ENCODE measurements at places on chromosomes 7 and 10.

DNA sequence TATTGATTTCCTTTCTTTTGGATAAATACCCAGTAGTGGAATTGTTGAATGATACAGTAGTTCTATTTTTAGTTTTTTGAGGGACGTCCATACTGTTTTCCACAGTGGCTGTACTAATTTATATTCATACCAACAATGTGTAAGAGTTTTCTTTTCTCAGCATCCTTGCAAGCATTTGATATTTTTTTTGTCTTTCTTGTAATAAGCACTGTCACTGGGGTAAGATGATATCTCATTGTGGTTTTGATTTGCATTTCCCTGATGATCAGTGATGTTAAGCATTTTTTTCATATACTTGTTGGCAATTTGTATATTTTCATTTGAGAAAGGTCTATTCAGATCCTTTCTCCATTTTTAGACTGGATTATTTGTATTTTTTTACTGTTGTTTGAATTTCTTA lies 308.7 kb downstream of the PTEN start:
- no peak for DNase-seq

GRCh38 chr10:92627845-92628480 lies 35.0 kb downstream of the KIF11 start:
- no peak for DNase-seq

DNA sequence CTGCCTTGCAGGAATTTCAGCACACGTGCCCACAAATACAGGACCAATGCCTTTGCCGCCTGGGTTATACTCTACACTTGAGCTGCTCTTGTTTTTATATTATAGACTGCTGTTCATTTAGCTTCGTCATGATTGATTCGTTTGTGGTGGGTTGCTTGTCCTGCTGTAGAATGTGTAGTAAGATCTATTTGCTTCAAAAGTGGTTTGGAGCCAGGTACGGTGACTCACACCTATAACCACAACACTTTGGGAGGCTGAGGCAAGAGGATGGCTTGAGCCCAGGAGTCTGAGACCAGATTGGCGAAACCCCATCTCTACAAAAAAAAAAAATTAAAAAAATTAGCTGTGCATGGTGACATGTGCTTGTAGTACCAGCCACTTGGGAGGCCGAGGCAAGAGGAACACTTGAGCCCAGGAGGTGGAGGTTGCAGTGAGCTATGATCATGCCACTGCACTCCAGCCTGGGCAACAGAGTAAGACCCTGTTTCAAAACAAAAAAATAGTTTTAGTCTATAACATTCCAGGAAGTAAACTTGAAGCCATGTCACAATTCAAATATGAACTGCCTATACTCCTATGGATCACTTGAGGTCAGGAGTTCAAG lies 9.0 kb upstream of the RHBDD2 start:
- DNase-seq = no peak

- no peak for DNase-seq
These were observed 799.9 kb downstream of the TNS3 start for GRCh38 chr7:46781901-46782439.

DNA sequence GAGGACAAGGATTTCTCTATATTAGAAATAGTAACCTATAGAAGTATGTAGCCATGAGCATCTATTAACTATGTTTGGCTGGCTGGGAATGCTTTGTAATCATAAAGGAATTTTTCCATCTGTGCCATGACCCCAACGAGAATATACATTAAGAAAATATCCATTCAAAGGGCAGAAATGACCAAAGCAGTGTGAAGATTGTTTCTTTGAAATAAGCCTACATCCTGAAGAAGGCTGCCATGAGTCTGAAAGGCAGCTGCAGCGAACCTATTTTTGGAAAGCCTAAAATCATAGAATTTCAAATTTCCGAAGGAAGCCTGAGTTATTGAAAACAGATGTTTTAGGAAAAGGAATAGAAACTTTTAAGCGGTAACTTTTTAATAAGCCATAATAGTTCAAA lies 244.2 kb upstream of the FOXK1 start:
- no peak for DNase-seq

DNA sequence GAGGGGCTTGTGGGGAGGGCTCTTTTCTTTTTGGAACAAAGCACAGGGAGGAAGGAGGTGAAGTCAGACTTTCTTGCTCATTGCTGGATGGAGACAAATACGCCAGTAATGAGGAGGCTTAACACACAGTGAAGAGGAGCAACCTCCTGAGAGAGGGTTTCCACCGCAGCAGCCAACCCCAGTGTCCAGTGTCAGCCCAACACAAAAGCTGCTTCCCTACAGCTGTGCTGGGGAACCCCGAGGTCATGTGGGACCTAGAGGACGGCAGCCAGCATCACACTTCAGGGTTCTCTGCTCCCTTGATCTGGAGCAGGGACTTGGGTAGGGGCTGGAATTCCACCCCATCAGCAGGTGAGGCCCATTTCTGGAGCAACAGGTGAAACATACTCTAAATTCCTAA lies 7.7 kb downstream of the BLNK start:
- DNase-seq = no peak

GRCh38 chr10:120593693-120594092 lies 136.7 kb downstream of the PLPP4 start:
- DNase-seq = no peak

DNA sequence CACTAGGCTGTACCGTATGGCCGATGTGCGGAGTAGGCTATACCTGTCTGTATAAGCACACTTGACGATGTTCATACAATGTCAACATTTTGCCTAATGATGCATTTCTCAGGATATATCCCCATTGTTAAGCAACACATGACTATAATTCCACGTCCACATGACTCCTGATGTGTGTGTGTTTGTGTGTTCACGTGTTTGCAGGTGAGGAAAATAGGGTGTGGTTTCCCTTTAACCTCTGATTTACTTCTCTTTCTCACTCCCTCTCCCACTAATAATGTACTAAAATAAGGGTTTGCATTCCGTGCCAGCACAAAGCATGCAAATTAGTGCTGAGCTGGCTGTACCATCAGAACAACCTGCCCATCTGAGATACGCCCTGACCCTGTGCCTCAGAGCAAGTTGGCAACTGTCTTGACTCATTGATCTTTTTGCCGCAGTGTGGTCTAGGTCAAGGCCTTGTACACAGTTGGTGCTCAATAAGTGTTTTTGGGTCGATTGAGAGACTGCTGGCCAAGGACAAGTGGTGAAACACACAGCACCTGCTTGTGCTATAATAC lies 64.6 kb upstream of the DOCK1 start:
- DNase-seq = no peak

DNA sequence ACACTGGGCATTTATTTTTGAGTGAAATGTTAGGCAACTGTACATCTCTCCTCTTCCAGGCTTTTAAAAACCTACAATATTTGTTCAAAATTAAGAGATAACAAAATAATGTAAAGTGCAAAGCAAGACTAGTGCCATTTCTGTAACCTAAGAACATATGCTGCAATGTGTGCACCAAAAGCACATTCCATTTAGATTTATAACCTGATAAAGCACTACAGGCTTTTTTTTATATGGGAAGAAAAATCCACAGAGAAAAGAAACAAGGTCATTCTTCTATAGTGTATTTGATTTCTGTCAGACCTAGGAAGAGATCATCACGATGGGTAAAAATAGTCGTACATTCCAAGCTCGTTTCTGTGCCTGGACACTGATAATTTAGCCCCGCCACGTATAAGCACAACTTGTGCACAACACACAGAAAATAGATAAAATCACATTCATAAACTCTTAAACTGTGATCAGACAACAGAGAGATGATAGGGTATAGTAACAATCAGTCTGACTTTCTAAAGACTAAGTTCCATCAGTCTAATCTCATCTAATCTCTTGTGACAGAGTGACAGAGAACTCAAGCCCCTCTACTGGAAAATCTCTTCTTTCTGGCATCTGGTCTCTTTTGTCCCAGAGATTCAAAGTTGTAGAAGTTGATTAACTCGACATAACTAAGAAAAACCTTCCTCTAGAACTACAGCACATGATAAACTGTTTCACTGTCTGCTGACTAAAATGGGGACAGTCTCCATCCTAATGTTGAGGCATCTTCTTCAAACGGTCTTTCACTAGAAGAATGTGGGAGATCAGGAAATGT lies 6.7 kb downstream of the LAMB1 start:
- DNase-seq = no peak

DNA sequence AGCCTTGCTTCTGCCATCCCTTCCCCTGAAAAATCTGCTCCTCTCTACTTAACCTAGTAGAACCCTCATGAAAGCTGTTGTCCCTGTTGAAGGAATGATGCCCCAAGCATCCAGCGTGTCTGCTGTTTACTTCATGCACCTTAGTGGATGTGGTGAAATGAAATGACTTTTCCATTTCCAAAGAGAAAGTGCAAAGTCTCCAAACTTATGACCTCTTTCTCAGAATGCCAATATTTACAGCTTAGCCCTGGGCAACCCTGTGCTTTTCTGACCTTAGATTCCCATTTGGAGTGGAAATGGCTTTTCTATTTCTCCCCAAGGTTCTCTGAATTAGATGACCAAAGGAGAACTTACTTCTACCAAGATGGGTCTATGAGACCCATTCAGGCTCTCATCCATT lies 256.9 kb downstream of the KCNMA1 start:
- DNase-seq = no peak

DNA sequence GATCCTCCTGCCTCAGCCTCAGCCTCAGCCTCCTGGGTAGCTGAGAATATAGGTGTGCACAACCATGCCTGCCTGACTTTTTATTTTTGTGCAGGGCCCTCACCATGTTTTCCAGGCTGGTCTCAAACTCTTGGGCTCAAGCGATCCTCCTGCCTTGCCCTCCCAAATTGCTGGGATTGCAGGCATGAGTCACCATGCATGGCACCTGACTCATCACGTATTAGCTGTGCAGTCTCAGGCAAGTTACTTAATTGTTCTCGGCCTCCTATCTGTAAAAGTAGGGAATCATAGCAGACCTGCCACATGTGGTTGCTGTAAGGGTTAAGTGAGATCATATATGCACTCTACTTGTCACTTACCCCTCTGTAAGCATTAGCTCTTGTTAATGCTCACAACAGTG lies 117.2 kb downstream of the ANLN start:
- DNase-seq = no peak

GRCh38 chr7:129231666-129232065 lies 6.8 kb downstream of the AHCYL2 start:
- DNase-seq = no peak

GRCh38 chr10:119206603-119207365 lies 587 bp upstream of the GRK5 start:
- peak; percentile 51 for DNase-seq

DNA sequence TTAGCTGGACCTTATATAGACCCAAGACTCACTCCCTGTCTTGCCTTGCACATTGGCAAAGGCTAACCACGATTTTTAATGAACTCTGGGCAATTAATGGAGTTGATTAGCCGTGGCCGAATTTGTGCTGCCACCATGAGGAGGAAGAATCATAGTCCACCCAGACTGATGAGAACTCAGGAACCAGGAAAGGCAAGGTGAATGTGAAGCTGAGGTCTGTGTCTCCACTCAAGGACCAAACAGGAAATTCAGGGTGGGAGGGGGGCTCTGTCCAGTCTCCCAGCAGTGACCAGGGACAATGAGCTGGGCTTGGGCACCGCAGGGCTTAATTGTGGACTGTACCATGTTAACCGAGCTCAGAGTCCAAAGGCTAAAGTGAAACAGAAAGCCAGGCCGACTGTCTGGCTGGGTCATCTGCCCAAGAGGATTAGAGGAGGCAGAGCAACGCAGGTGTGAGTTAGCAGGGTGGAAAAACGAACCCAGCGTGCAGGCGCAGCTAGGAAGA lies 127.0 kb upstream of the JCAD start:
- no peak for DNase-seq

- no peak for DNase-seq
These were observed 115.7 kb downstream of the ICA1 start for GRCh38 chr7:8146106-8146787.

DNA sequence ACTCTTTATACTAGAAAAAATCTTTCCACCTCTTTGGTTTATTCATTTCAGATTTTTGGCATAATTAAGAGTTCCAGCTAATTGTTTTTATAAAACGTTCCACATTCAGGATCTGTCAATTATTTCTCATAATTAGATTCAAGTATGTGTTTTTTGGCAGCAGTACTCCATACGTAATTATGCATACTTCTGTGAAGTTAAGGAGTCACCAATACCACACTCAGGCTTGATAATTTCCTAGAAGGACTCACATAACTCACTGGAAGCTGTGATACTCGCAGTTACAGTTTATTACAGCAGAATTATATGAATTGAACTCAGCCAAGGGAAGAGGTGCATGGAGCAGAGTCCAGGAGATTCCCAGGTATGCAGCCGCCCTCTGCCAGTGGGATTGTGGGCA lies 290.5 kb upstream of the AKR1E2 start:
- no peak for DNase-seq

- DNase-seq = no peak
These were observed 396.4 kb upstream of the AKR1E2 start for GRCh38 chr10:4429571-4429970.

DNA sequence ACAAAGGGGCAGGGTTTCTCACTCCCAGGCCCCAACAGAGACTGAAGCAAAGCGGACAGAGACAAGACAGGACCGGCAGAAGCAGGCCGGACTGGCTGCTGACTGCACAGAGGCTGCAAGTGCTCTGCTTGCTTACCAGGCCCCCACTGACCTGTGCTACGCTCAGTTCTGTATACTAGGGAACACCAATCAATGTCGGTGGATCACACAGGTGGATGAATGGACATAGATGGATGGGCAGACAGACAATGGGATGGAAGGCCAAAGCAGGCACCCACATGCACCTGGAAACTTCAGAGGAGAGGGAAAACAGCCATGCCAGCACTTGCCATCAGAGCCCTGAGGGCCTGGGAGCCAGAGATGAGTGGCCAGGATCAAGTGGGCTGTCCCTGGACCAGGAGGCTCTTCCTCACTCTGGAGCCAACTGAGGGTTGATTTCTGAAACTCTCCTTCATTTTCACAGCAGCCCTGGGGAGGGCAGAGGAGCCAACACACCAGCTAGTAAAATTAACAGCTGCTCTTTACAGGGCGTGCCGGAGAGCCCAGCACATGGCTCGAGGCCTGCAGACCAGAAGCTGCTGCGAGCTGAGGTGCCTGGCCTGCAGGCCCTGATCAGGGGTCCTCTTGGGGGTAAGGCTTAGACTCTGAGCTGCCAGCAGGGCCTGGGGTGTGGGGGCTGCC lies 243.6 kb downstream of the KCNMA1 start:
- DNase-seq = no peak

- DNase-seq = no peak
These were observed 39.3 kb upstream of the DUSP5 start for GRCh38 chr10:110458266-110458920.

- DNase-seq = peak; percentile 9
These were observed 145.1 kb downstream of the SEMA3D start for GRCh38 chr7:85041605-85042216.

DNA sequence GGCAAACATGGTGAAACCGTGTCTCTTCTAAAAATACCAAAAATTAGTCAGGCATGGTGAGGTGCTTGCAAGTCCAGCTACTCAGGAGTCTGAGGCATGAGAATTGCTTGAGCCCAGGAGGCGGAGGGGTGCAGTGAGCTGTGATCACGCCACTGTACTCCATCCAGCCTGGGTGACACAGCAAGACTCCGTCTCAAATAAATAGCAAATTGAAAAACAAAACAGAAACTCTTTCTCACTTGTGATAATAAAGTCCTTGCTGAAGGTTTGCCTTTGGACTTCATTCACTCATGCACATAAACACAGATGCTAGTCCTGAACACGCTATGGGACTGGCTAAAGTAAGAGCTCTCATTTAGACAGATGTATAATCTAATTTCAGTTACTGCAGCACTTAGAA lies 37.6 kb downstream of the ANK3 start:
- DNase-seq = no peak

GRCh38 chr10:105161767-105162166 lies 520.7 kb downstream of the SORCS3 start:
- DNase-seq = no peak
